ENCODE measurements at places on chromosomes 5 and 9. TPM values are rescaled to one million over a fixed set of nuclear protein-coding genes. Genes with fewer than 3 reads are reported as not detected.
A peak's percentile ranks its signal among the peaks of the same experiment; 100 is the strongest.

- no peak overlapping the region for H3K4me3 ChIP-seq
- DNase-seq, result peak; percentile 30
- peaks cover 28% of the 10 kb centered on the region for H3K4me1 ChIP-seq
- no peak overlapping the region for H3K27ac ChIP-seq
- H3K36me3 ChIP-seq, result no peaks in the 10 kb centered on the region
Measured at GRCh38 chr5:36569491-36569890, 36.9 kb upstream of the SLC1A3 start.

DNA sequence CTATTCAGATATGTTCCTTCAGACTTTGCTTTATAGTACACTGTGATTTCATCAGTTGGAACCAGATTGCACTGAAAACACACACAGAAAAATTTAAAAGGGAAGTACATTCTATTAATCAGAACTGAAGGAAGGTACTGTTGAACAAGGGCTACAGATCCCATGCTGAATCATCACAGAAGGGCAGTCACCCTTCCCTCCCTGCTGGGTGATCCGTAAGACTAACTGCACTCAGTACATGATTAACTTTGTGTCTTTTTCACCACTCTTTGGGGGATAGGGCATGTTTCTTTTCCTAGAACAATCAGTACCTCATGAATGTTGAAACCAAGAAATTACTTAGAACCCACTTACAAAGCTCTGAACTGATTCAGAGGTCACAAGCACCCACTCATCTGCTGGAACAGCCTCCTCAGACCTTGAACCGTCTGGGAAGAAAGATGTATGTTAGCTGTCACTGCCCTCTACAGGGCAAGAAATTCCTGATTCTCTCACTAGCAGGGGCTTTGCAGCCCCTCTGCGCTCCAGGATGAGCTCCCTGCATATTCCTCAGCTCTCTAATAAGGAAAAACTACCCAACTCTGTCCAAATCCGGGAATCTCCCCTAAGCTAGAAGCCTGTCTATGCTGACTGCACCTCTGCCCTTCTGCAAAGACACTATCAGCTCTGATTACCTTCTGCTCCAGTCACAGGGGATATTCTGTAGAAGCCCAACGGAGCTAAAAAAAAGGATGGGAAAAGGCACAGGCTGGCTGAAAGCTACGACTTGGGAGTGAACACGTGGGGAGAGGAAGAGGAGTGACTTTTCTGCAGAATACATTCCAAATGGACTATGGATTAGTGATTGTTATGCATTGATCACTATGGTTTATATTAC lies 51.0 kb downstream of the IARS1 start:
- no peaks in the 10 kb centered on the region for H3K27me3 ChIP-seq
- H3K27ac ChIP-seq, result peak overlapping the region; percentile 56
- peak; percentile 78 for DNase-seq
- peaks cover 47% of the 10 kb centered on the region for H3K4me1 ChIP-seq
- H3K36me3 ChIP-seq, result peaks cover 74% of the 10 kb centered on the region
- H3K4me3 ChIP-seq, result no peak overlapping the region

GRCh38 chr9:68750255-68750654 lies 45.2 kb downstream of the PIP5K1B start:
- H3K4me3 ChIP-seq, result no peak overlapping the region
- H3K27ac ChIP-seq, result no peak overlapping the region
- H3K4me1 ChIP-seq, result no peaks in the 10 kb centered on the region
- no peak for DNase-seq
- H3K27me3 ChIP-seq, result no peaks in the 10 kb centered on the region

DNA sequence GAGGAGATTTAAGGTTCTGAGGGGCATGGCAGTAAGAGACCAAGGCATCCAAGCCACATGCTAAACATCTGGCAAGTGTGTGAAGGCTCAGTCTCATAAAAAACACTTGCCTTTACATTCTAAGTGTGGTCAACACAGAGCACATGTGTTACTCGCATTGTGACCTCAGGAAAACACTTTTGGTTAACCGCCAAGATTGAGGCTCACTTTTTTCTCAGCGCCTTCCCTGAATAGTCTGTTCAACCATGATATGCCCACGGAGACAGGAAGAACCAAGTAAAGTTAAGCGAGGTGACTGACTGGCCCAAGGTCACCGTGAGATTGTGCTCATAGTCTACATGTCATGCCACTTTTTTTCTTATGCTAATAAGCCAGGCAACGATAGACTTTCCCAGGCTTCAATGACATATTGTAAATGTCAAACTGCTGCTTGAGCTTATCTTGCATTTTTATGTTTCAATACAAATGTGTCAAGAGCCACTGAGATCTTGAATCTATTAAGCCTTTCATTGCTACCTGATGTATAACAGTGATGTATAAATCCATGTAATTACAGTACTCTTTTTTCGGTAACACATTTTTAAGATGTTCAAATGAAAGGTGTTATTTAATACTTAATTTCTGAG lies 21.1 kb upstream of the IL9 start:
- H3K4me3 ChIP-seq, result no peak overlapping the region
- H3K27me3 ChIP-seq, result peaks cover 46% of the 10 kb centered on the region
- no peaks in the 10 kb centered on the region for H3K36me3 ChIP-seq
- H3K4me1 ChIP-seq, result no peaks in the 10 kb centered on the region
- DNase-seq, result no peak
- H3K27ac ChIP-seq, result no peak overlapping the region

DNA sequence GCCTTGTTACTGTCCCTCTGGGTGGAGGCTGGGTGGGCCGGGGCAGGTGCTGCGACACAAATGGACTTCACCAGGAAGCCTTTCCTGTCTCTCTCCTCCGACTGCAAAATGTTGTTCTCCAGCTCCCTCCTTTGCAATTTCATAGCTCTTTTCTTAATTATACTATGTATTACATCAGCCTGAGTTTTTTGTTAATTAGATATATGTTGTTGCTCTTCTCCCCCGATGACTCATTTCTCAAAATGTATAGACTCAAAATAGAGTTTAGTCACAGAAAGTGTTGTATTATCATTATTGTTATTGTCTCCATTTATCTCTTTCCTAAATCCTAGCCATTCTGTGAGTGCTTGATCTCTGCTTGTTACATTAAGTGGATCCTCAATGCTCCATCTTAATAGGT lies 122.4 kb upstream of the OSMR start:
- no peak overlapping the region for H3K4me3 ChIP-seq
- no peak overlapping the region for H3K27ac ChIP-seq
- no peak for DNase-seq
- no peaks in the 10 kb centered on the region for H3K27me3 ChIP-seq
- H3K4me1 ChIP-seq, result peaks cover 13% of the 10 kb centered on the region
- no peaks in the 10 kb centered on the region for H3K36me3 ChIP-seq

GRCh38 chr9:37038302-37038942 lies 4.4 kb upstream of the PAX5 start:
- peaks cover 11% of the 10 kb centered on the region for H3K4me1 ChIP-seq
- no peaks in the 10 kb centered on the region for H3K36me3 ChIP-seq
- no peak overlapping the region for H3K4me3 ChIP-seq
- H3K27me3 ChIP-seq, result peaks cover 94% of the 10 kb centered on the region

- H3K27ac ChIP-seq, result no peak overlapping the region
- H3K27me3 ChIP-seq, result no peaks in the 10 kb centered on the region
- no peak overlapping the region for H3K4me3 ChIP-seq
- H3K4me1 ChIP-seq, result no peaks in the 10 kb centered on the region
Measured at GRCh38 chr9:28332648-28333047, 759.4 kb upstream of the C9orf72 start.

DNA sequence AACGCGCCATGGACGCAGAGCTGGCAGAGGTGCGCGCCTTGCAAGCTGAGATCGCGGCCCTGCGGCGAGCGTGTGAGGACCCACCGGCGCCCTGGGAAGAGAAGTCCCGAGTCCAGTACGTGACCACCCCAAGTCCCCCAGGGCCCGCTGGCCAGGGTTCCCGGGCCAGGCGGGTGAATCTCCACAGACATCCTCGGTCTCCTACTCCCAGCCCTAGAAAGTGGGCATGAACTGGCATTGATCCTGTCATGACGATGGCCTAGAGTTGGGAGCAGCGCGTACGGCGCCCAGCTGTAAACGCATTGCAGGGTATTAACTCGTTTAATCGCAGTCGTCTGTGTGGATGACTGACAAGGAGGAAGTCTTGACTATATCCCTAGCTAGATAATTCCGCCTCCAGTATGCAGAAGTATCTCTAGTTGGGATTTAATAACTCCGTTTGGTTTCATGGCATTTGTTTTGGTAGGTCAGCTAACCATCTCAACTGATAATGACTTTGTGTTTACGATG lies 293 bp downstream of the CENPP start:
- H3K36me3 ChIP-seq, result peaks cover 14% of the 10 kb centered on the region
- H3K4me3 ChIP-seq, result peak overlapping the region; percentile 94
- peaks cover 15% of the 10 kb centered on the region for H3K4me1 ChIP-seq
- H3K27me3 ChIP-seq, result no peaks in the 10 kb centered on the region

- no peaks in the 10 kb centered on the region for H3K27me3 ChIP-seq
- H3K27ac ChIP-seq, result no peak overlapping the region
- peak overlapping the region; percentile 76 for H3K4me3 ChIP-seq
- DNase-seq, result no peak
Measured at GRCh38 chr5:181189363-181189961, 15.5 kb downstream of the TRIM7 start.

DNA sequence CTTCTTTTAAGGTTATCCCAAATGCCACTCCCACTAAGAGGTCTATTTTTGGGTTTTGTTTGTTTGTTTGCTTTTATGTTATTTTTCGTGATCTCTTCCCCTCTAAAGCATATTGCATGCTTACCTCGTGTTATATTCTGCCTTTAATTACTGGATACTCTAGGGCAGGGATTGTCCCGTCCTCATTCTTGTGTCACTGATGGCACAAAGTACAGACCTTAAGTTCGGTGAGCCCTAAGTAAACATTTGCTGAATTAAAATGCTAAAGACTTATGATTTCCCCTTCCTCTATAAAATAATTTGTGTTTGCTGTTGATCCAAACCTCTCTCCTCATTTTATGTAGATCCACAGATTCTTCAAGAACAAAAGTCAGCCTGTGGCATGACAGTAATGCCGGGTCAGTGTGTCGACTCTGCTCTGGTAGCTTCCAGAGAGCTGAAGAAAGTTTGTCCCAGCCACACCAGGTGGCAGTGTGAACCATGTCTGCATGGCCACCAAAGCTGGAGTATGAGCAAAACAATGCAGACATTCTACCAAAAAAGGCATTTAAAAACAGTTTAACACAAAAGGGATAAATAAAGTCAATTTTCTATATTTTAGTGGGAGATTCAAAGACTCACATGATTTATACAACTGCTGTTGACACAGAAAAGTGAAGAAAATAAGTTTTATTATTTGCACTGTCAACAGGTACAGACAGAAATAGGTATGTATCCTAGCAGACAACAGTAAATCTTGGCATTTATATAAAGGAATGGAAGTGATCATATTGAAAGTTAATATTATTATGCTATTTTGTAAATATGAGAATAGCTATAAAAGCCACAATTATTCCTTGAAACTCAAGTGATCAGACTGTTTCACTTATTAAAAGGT lies 17.9 kb upstream of the POC5 start:
- H3K27me3 ChIP-seq, result no peaks in the 10 kb centered on the region
- no peak for DNase-seq
- H3K4me1 ChIP-seq, result no peaks in the 10 kb centered on the region
- H3K27ac ChIP-seq, result no peak overlapping the region

- peaks cover 18% of the 10 kb centered on the region for H3K27me3 ChIP-seq
- H3K27ac ChIP-seq, result no peak overlapping the region
- DNase-seq, result no peak
Measured at GRCh38 chr5:1538276-1538675, 14.5 kb upstream of the LPCAT1 start.

- H3K36me3 ChIP-seq, result no peaks in the 10 kb centered on the region
- no peaks in the 10 kb centered on the region for H3K27me3 ChIP-seq
- H3K4me3 ChIP-seq, result no peak overlapping the region
- no peak for DNase-seq
Measured at GRCh38 chr5:67246546-67247268, 50.1 kb upstream of the CD180 start.

DNA sequence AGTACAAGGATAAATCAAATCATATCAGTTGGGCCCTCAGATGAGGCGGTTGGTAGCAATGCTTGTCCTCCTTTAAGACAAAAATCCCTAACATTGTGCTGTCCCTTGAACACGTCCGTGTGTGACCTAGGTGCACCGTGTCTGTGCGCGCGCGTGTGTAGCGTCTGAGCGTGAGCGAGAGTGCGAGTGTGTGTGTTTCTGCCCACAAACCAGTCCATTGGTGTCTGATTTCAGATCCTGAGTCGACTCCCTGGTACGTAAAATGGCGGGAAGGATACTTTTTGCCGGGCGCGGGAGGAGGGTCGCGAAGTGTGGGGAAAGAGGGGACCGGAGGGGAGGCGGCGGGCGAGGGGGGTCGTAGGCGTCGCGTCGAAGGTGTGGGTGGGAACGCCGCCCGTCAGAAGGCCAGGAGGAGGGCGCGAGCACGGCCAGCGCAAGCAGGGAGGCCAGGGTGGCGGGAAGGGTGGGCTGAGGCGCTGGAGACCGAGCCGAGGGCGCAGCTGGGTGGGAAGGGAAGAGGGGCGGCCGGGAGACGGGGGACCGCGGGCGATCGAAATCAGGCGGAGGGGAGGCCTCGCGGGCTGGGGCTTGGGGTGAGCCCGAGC lies 8.9 kb downstream of the OTP start:
- no peaks in the 10 kb centered on the region for H3K36me3 ChIP-seq
- H3K27me3 ChIP-seq, result peaks cover 93% of the 10 kb centered on the region
- H3K4me1 ChIP-seq, result peaks cover 9% of the 10 kb centered on the region
- no peak overlapping the region for H3K4me3 ChIP-seq

DNA sequence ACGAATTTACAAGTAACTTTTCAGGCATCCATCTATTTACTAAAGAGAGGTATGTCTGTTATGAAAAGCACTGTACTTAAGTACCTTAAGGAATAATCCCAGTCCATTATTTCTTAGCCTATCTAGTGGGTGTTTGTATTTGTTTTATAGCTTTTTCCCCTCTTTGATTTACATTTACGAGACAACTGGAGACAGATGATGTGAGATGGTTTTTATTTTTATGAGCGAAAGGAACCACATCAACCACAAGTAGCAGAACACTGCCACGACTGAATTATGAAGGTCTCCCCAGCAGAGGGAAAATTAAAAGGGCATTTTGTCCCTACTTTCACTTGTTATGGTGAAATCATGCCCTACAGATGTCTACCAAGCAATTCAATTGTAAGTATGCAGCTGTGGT lies 357.8 kb downstream of the NFIB start:
- no peaks in the 10 kb centered on the region for H3K4me1 ChIP-seq
- H3K4me3 ChIP-seq, result no peak overlapping the region
- H3K27me3 ChIP-seq, result no peaks in the 10 kb centered on the region
- H3K27ac ChIP-seq, result no peak overlapping the region

- peak overlapping the region; percentile 81 for H3K4me3 ChIP-seq
- H3K36me3 ChIP-seq, result no peaks in the 10 kb centered on the region
- H3K4me1 ChIP-seq, result peaks cover 3% of the 10 kb centered on the region
- DNase-seq, result no peak
- no peaks in the 10 kb centered on the region for H3K27me3 ChIP-seq
Measured at GRCh38 chr9:14993901-14994554, 83.8 kb upstream of the FREM1 start.

Gene HTR1A
- total RNA-seq, result not detected

Gene OR1J2
- total RNA-seq, result not detected

Gene DIRAS2
- total RNA-seq, result 0.27 TPM

Gene IL4
- total RNA-seq, result not detected

Gene F2RL2
- total RNA-seq, result 26.0 TPM

Gene CFAP157
- total RNA-seq, result not detected

Gene CDH9
- not detected for total RNA-seq

Gene ACOT12
- not detected for total RNA-seq

Gene CER1
- total RNA-seq, result 2.8 TPM
